HT-29 (cell line): ENCODE measurements at places on chromosomes 1 and 21.

DNA sequence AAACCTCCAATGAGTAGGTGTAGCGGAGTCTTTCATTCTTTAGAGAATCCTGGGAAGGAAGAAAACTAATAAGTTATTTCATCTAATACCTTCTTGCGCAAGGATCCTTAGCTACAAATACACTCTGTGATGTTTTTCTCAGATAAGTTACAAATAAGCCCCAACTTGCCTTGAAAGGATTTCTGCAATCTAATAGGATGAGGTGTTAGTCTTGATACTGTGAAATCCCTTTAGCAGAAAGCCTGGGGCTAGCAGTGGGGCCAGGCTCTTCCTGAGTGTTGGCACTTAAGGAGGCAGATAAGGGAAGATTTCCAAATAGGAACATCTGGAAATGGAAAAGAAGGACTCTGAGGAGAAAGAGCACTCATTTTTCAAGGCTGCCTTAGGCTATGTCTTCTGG lies 168.0 kb upstream of the DAB1 start:
- no peak for DNase-seq

- DNase-seq: no peak
These were observed 8.3 kb upstream of the PTCH2 start for GRCh38 chr1:44851308-44851707.

GRCh38 chr21:36692835-36693488 lies 6.0 kb upstream of the SIM2 start:
- no peak for DNase-seq

GRCh38 chr1:176843352-176844297 lies 320.9 kb downstream of the ASTN1 start:
- DNase-seq: peak; percentile 16

GRCh38 chr1:15277447-15277838 lies 30.4 kb downstream of the FHAD1 start:
- no peak for DNase-seq

GRCh38 chr1:87410776-87411480 lies 82.2 kb downstream of the LMO4 start:
- no peak for DNase-seq

GRCh38 chr1:39657402-39657801 lies 14.5 kb downstream of the NT5C1A start:
- no peak for DNase-seq

GRCh38 chr1:185917646-185918045 lies 183.5 kb downstream of the HMCN1 start:
- DNase-seq: peak; percentile 59

GRCh38 chr1:31548907-31549808 lies 27.2 kb upstream of the TINAGL1 start:
- peak; percentile 99 for DNase-seq

DNA sequence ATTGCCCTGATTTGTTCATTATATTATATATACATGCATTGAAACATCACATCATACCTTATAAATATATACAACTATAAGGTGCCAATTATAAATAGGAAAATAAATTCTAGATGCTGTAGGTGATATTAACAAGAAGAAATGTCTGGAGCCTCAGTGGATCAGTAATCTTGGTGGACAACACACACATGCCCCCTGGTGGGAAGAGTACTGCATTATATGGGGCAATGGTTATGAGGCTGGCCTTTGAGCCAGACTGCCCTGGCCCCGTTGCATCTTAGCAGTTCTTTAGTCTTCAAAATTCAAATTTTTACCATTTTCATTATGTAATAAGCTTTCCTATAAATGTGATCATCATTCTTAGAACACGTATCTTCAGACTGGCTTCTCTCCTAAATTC lies 335.0 kb upstream of the GREM2 start:
- peak; percentile 81 for DNase-seq

DNA sequence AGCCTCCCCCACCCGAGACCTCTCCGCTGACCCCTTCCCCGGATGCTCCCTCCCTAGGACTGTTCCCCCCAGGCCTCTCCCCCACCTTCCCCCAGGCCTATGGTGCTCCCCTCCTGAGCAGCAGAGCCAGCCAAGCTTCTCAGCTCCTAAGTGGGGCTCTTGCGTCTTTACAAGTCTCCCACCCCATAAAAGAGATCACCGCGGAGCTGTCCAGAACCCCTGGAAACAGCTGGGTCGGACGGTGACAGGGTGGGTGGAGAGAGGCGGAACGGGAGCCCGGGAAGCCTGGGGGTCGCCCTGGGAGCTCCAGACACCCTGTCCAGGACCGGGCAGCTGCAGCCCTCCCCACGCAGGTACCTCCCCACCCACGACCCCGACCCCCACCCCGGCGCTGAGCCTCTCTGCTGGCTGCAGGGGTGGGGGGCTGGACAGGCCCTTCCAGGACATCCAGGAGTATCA lies 61.2 kb downstream of the WNT9A start:
- no peak for DNase-seq

GRCh38 chr1:55378582-55378981 lies 163.4 kb upstream of the USP24 start:
- peak; percentile 55 for DNase-seq

DNA sequence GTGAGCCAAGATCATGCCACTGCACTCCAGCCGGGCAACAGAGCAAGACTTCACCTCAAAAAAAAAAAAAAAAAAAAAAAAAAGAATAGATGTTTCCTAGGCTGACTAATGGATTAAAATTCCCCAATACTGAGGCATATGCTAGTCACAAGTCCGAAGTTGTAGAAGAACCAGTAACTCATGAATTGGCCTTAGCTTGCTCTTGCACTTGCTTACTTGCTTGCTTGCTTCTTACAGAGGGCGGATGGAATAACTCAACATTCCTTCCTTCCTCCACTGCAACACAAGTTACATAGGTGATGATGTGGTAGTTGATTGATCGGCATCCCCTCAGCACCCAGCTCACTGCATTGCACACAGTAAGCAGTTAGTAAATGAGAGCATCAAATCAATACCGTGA lies 2.8 kb upstream of the TARS2 start:
- no peak for DNase-seq

DNA sequence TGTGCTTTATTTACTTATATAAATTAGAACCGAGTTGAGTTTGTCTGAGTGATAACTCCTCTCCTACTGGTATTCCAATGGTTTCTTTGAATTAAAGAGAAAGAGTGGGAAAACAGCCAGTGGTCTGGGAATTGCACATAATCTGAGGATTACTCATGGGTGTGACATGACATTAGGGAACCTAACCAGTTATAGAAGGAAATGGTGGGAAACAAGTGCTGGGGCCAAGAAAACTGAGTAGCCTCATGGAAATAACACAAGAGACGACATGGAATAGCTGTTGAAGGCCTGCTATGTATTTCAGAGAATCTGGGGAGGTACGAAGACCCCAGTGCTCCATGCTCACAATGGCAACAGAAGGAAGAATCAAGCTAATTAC lies 41.8 kb upstream of the LRRC52 start:
- DNase-seq: no peak

DNA sequence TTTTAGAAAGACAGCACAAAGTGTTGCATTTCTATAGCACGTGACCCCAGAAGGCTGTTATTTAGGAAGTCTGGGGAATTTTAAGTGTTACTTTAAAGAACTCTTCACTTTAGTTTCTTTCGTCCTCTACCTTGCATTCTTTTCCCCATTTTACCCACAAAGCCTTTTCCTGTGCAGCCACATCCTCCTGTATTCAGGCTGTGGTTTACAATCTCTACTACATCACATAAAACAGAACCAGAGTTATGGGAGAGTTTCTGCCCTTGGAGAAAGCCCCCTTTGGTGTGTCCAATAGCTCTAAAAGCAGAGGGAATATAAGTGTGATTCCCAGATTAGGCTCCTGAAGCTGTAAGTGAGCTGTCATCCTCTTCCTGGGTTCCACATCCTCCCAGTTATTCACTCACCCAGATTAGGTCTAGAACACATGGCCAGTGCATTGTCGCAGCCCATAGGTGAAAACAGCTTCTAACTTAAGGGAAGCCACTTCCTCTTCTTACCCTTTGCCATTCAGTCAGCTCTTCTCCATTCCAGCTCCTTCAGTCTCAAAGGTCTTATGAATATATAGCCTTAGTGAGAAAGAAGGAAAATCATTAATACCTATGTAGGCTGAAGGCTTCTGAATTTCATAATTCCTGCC lies 171.1 kb downstream of the PIGK start:
- no peak for DNase-seq

GRCh38 chr1:21924503-21925005 lies 12.6 kb downstream of the HSPG2 start:
- no peak for DNase-seq

- DNase-seq: no peak
These were observed 112.6 kb upstream of the ADAR start for GRCh38 chr1:154720328-154721297.

GRCh38 chr1:5798904-5799303 lies 193.3 kb downstream of the NPHP4 start:
- DNase-seq: no peak

DNA sequence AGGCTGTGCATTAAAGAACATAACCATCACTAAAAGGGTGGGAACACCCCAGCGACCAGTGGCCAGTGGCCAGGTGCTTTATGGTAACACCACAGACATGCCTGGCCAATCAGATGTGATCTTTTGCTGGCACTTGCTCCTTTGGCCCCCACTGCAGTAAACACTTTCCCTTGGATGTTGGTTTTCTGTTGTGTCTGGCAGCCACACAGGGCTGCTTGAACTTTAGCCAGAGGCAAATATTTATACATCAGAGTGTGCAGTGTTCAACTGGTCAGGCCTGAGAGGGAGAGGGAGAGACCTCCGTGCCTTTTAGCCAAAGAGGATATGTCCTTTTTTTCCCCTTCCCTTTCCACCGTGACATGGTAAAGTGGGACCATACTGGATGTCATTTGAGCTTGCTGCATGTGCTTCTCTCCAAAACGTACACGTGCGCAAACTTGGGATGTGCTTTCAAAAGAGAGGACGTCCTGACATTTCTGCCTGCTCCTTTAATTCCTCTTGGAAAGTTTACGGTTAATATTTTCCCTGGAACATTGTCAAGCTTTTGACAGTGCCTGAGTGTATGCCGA lies 101.2 kb downstream of the NFIA start:
- peak; percentile 52 for DNase-seq

GRCh38 chr1:223811634-223812101 lies 34.1 kb downstream of the TP53BP2 start:
- peak; percentile 59 for DNase-seq

DNA sequence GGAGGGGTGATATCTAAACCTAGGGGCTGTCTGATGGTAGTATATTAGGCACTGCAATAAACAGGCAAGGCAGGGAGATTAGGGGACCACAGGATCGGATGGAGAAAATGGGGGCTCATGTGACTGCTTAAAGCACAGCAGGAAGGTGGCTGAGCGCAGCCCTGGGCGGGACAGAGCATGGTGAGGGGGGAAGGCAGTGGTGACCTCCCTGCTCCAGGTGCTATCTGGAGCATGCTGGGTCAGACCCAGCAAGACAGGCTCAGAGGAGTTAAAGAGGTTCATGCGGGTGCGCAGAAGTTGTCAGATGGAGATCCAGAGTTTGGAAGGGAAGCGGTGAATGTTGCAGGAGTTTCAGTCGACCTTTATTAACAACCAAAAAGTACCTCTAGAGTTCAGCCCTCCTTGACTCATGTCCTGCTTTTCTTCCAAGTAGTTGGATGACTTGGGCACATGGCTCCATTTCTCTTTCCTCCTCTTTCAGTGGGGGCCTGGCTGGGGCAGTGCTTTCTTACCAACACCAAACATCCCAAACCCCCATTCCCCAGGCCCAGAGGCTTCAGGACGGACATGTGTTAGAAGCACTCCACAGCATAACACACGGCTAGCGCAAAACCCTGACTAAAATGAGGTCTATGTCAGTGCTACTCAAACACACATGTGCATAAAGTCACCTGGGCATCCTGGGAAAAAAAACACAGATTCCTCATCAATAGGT lies 41.5 kb downstream of the CAPN9 start:
- DNase-seq: no peak

GRCh38 chr21:38664315-38664714 lies 141.4 kb upstream of the ETS2 start:
- no peak for DNase-seq

DNA sequence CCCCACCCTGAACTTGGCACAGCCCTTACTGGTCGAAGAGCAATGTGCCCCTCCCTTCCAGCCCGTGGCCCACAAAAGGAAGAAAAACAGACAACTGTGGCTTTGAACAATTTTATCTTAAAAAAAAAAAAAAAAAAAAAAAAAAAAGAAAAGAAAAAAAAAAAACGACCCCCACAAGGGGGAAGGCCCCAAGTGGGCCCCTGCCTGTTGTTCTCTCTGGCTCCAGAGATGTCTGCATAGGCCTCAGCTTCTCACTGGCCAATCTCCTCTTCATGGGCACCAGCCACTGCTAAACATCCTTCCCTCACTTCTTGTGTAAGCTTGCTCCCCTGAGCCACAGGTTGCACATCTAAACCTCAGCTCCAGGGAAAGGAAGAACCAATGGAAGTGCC lies 386 bp upstream of the TSTD1 start:
- DNase-seq: no peak

DNA sequence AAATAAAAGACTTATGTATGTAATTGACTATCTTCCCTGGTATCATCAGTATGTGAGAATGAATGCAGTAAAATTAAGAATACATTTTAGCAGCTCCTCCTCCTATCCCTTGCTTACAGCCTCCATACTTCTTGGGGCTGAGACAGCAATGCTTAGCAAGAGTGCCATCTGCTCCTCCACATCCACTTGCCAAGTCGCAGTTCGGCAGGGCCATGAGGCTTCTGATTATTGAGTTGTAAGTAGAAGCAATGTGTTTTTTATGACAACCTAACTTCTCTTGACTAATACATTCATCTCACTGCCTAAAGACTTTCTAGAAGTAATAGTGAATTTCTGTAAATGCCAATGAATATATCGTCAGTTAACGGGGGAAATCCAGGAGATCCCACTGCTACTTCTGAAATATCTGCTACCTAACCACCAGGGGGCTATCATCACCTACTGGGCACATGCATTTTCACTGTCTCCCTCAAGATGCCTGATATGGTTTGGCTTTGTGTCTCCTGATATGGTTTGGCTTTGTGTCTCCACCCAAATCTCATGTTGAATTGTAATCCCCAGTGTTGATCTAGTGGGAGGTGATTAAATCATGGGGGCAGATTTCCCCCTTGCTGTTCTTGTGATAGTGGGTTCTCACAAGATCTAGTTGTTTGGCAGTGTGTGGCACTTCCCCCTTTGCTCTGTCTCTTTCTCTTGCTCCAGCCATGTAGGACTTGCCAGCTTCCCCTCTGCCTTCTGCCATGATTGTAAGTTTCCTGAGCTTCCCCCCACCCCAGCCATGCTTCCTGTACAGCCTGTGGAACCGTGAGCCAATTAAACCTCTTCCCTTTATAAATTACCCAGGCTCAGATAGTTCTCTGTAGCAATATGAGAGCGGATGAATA lies 59.6 kb downstream of the EXTL2 start:
- peak; percentile 32 for DNase-seq
